ENCODE measurements at places on chromosomes 2 and 18.

- no peak for DNase-seq
Observed at GRCh38 chr2:104415284-104415683, 438.6 kb upstream of the POU3F3 start.

DNA sequence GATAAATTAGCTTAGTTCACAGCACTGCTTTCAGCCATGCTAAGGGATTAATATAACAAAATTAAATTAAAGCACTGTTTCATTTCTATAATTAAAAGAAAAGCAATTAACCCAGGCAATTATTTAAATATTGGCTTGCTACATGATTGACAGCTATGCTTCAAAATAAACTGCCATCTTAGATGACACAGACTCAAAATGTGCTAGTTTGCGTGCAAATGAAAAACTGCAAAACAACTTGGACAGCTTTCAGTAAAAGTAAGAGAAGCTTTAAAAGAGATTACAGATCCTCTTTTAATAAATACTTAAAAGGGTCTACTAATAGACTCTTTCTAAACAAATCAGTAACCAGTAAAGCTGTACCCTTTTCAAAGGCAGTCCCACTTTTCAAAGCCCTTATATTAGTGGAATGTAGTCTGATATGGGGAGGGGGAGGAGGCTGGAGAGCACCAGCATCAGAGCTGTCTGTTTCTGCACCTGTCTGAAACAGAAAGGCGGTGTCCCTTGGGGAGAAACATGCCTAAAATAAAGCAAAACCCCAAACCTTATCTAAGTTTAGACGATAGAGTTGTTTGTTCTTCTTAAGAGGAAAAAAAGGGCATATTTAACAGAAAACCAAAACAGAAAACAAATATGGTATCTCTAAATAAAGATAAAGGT lies 20.8 kb downstream of the EIF2AK3 start:
- DNase-seq = no peak

DNA sequence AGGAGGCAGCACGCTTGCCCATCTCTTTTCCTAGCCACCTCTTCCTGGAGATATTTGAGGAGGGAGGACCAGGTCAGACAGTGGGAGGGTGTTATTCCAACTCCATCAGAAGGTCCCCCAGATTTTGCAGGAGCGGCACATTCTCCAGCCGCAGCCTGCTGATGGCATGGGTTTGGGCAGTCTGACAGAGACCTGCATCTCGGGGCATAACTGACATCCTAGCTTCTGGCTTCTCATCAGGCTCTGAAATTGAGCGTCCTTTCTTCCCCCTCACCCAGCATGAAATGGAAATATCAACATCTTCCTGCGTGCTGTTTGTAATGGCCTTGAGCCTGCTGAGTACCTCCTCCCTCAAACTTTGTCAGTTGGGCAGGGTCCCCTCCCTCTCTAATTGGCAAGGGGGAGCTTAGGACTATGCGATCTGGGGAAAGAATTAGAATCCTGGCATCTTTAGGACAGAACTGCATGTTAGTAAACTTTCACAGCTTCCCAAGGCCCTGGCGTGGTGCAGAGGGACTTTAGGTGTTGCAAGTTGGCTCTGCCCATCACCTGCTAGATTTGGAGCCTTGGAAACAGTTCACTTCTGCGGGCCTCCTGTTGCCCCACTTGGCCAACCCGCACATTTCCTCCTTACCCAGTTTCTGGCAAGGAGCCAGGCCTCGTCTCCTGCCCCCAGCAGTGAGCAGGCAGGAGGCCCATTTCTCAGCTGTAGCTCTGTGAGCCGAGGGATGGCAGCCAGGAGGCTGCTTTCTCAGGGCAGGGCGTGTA lies 2.2 kb downstream of the ITM2C start:
- DNase-seq = peak; percentile 45

- DNase-seq = no peak
Observed at GRCh38 chr2:11320698-11321492, 23.5 kb downstream of the ROCK2 start.

- DNase-seq = no peak
Observed at GRCh38 chr2:10030311-10030736, 13.0 kb upstream of the KLF11 start.

DNA sequence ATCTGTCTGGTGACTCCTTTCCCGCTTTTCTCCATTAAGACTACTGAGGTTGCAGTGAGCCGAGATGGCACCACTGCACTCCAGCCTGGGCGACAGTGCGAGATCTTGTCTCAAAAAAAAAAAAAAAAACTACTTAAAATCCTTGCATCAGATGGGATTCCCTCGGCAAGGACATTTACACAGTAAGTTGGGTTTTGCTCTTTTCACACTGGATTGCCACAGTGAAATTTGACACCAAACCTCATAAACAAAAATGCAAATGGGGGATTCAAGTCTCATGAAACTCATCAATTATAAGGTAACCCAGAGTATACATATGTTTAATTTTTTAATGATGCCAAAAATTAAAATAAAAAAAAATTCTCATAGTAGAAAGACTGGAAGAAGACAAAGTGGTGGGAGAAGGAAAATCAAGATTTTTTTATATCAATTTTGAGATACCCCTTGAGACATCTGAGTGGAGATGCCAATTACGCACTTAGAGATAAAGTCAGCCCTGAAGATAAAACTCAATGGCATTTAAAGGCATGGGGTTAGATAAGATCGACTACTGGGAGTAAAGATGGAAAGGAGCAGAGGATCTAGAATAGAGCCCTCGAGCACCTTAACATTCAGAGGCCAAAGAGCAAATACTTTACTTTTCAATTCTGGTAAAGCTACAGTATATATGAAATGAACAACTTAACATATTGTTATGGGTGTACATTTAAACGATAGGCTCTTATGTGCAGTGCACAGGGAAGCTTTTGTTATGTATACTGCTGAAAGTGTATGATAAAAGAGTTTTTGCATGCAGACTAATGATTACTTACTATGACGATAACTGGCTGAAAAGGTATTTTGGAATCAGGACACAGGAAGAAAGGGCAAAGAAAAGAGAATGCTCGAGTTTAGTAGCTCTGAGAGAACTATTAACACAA lies 37.6 kb downstream of the CHMP3 start:
- no peak for DNase-seq

DNA sequence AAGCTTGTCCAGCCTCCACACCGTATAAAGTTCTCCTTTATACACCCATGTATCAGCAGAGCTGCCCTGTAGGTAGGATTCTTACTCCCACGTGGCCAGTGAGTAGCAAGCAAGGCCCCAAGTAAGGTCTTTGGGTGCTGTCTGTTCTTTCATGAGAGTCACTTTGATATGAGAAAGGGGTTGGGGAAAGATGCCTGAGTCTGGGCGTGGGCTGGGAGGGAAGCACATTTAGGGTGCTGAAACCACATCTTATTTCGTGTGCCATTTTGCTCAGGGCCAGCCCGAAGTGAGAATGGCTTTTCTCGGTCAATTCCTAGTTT lies 436 bp upstream of the ITPRIPL1 start:
- DNase-seq = no peak

GRCh38 chr2:218035463-218036100 lies 32.8 kb upstream of the TNS1 start:
- no peak for DNase-seq

- DNase-seq = no peak
Observed at GRCh38 chr2:16316456-16317210, 349.0 kb downstream of the CYRIA start.

DNA sequence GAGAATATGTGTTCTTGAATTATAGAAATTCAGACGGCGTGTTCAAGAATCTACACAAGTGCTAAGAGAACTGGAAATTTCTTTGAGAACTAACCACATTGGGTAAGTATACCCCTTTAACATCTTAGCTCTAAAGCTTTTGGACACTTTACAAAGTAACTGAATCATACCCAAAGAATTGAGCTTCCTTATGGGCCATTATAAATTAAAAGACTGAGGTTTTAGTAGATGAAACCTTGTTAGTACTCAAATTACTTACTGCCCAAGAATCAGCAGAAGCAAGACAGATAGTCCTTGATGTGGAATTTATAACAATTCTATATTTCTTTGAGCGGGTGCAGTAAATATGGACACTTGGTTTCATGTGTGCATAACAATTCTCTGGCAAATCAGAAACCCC lies 168.3 kb downstream of the PRPF40A start:
- DNase-seq = no peak
